NCI-H1092 (cell line): ENCODE measurements at places on chromosomes 3 and 15.

DNA sequence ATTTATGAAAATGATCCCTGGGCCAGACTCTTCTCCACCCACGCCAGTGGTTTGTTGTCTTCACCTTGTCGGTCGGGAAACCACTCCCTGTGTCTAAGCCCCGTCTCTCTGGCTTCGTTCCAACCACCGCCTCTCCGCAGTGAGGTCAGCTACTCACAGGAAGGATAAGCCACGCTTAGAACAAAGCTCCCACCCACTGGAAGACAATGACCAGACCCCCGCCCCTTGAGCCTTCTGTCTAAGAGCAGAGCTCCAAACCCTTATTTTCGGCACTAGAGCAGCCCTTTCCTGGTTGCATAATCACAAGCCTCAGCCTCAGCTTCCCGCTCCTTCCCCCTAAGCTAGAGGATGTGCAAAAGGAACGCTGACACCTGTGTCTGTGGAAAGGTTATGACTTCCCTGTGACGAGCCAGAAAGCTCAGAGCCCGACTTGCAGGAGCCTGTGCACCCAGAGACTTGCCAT is 114.9 kb upstream of the MEF2A start:
- DNase-seq, result no peak

GRCh38 chr3:133152056-133152455 is 113.9 kb downstream of the TMEM108 start:
- peak; percentile 56 for DNase-seq

DNA sequence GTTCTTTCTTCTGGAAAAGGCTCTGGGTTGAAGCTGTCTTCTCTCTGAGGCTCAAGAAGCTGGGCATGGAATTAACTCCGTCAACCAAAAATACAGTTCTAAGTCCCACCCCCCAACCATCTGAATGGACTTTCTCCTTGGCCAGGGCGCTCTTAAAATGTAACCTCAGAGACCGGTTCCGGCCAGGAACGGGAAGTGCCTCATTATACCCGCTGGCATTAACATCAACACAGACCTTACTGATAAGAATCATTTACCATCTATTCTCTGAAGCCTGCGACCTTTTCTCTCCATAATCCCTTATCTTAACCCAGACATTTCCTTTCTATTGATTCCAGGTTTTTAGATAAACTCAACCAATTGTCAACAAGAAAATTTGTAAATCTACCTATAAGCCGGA is 64.7 kb downstream of the ATP1B3 start:
- DNase-seq, result no peak

GRCh38 chr3:132660811-132661070 is 612 bp downstream of the UBA5 start:
- no peak for DNase-seq

DNA sequence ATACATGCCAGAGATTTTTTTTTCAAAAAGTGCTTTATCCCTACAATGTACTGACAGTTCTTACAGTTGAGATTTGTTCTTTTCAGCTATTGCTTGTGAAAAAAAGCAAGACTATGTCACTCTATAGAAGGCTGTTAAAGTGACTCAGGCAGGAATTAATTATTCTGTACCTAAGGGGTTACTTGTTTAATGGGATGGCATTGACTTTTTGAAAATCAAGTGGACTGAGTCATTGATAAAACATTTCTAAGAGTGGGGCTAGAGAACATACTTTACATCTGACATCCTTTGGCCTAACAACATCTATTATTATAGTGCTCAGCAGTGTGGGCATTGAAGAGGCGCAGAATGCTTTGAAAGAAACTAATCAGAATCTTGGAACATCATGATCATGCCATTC is 34.3 kb downstream of the INTS14 start:
- DNase-seq, result no peak

DNA sequence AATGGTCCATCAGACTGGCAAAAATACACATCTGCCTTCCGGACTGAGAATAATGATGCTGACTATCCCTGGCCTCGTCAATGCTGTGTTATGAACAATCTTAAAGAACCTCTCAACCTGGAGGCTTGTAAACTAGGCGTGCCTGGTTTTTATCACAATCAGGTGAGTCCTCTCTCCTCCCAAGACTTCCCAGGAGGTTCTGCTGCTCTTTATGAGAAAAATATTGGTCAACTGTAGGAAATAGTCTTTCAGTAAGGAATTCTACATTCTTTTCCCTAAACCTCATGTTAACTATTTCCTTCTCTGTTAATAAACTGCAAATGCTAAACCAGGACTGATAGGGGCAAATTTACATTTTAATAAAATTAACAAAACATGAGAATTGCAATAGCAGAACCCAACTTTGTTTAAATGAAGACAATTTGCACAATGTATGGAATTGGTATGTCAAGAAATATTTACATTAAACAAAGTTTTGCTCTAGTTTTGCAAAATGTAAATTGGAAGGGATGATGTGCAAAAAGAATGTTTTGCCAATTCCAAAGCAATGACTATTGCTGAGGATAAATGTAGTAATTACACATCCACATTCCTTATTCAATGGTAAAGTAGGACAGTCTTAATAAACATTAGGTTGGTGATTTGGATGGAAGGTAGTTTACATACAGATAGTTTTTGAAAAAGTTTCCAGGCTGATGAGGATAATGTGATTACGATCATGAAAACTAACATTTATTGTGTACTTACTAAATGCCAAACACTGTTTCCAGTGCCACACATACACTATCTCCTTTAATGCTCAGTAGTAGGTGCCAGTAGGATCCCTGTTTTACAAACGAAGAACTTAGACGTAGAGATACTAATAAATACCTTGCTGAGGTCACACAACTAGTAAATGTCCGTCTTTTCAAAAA is 21.1 kb downstream of the UPK1B start:
- no peak for DNase-seq

GRCh38 chr3:186171521-186171920 is 62.6 kb upstream of the ETV5 start:
- no peak for DNase-seq

DNA sequence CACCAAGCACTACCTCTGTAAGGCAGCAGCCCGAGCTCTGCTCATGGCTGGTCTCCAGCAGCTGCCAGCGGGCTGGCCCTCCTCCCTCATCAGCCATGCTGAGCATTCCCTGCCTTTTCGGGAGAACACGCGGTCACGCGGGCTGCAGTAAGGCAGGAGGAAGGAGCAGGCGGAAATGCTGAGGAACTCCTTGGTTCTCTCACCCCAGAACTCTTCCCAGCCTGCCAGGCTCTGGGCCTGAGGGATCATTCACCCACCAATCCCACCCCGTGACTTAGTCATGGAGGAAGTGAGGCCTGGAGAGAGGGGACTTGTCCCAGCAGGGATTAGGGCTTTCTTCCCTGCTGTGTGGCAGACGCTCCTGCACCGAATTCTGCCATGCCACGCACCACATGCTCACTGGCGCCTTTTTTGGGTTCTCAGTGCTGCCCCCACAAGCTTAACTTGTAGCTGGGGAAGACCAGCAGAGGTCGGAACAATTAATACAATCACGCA is 42.9 kb upstream of the RPL32 start:
- no peak for DNase-seq

- no peak for DNase-seq
These were observed 471.1 kb downstream of the SHQ1 start for GRCh38 chr3:72376956-72377710.

GRCh38 chr15:38354315-38354929 is 99.5 kb upstream of the FAM98B start:
- DNase-seq, result peak; percentile 1

GRCh38 chr3:196603683-196604082 is 35.2 kb downstream of the FBXO45 start:
- no peak for DNase-seq

GRCh38 chr3:142095841-142096240 is 53.5 kb downstream of the TFDP2 start:
- no peak for DNase-seq

GRCh38 chr3:177370246-177370822 is 173.1 kb upstream of the TBL1XR1 start:
- no peak for DNase-seq

- no peak for DNase-seq
These were observed 1229.2 kb upstream of the CADM2 start for GRCh38 chr3:83729576-83729975.

- no peak for DNase-seq
These were observed 257.2 kb upstream of the SOX2 start for GRCh38 chr3:181454451-181455027.

DNA sequence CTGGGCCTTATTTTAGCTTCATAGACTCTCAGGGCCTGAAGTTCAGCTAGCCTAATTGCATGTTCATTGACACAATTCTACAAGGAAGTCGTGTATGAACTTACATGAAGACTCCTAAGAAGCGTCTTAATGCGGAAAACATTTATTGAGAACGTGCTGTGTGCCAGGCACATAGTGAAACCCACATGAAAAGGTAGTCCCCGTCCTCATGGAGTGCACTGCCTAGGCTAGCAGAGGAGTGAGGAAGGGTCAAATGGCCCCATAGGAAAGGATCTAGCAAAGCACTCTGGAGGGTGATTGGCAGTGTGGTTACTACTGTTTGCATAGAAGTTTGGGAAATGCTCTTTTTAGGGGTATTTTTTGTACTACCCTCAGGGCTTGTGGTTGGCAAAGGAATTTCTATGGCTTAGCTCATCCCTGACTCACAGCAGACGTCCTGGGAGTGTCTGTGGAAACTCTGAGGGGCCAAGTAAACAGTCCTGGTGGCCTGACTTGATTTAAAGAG is 854 bp upstream of the NPTN start:
- DNase-seq, result no peak

DNA sequence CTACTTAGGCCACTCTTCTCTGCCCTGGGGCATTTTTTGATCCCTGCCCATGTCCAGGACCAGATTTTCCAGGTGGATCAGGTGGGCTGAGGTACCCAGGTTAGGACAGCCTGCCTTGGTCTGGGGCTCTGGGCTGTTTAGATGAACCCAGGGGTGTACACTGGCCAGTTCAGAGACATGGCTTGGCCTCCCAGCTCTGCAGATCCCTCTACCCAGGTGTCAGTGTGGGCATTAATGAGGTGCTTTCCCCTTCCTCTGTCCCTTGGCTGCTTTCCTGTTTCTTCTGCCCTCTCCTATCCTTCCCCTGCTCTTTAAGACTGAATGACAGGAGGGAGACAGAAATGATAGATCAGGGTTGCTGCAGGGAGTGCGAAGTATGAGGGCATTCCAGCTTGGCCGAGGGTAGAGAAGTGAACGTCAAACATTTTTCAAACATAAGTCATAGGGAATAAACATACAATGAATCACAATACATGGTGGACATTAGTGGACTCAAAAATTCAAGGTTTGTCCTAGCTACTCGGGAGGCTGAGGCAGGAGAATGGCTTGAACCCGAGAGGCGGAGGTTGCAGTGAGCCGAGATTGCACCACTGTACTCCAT is 30.5 kb downstream of the RTP1 start:
- DNase-seq, result no peak

DNA sequence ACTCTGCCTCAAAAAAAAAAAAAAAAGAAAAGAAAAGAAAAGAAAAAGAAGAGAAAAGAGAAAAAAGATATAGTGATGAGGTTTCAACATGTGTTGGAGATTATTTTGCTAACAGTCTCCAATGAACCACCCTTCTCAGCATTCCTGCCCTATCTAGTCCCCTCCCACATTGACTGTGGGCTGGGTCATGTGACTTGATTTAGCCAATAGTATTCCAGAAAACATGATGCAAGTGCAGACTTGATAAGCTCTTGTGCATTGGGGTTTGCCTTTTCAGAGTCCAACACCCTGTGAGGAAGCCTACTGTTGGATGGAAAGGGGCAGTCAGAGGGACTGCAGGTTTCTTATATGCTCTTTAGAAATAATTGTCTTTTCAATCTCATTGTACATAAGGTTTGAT is 37.8 kb upstream of the MED12L start:
- no peak for DNase-seq

DNA sequence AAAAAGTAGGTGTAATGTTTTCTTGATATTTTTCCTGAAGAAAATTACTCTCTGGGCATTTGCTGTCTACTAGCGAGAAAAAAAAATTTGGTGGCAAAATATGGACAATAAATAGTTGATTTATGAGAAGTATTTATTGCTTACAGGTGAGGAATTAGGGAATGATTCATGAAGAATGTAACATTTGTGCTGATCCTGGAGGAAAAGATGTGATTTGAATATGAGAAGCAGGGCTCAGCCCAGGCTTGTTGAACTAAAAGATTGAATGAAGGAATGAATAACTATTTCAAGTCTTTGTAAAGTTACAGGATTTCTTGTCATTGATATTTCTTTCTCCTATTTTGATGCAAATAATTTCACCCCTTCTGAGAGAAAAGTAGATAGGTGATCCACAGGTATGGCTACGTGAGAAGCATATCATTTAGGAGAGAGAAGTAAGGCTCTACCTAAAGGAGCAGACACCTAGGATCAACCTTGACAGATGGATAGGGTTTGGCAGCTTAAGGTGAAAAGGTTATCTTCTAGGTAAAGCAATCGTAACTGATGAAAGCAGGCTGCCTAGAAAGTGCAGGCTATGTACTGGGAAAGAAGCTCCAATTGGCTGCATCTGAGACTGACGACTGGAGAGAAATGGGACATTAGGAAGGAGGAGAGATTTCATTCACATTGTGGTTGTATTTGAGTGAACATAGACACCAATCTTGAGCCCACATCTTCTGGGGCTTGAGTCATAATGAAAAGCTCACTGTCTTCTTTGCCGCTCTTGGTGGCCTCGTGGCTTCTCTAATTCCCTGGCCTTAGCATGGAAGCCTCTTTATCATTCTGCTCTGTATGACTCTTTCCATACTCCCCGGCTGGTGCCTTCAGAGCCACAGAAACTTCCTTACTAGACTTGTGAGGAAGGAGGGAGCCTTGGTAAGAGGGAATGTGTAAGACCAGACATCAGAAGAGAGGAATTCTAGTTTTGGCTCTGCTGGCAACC is 106.5 kb downstream of the P3H2 start:
- no peak for DNase-seq

DNA sequence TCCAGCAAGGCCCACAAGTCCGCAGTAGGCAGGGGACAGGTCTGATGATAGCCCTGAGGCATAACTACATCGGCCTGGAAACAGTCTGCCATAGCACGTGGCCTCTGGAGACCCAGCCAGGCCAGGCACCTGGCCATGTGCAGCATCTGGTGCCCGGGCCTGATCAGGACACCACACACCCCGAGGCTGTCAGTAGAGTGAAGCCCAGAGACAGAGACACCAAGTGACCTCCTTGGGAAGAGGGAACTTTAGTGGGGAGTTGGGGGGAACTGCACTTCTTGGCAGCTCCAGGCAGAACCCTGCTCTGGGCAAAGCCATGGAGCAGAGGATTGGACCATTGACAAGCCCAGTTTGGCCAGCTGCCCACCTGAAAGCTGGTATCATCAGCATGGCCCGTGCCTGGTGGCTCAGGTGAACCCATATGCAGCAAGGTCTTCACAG is 1.2 kb downstream of the SHISA5 start:
- DNase-seq, result no peak

DNA sequence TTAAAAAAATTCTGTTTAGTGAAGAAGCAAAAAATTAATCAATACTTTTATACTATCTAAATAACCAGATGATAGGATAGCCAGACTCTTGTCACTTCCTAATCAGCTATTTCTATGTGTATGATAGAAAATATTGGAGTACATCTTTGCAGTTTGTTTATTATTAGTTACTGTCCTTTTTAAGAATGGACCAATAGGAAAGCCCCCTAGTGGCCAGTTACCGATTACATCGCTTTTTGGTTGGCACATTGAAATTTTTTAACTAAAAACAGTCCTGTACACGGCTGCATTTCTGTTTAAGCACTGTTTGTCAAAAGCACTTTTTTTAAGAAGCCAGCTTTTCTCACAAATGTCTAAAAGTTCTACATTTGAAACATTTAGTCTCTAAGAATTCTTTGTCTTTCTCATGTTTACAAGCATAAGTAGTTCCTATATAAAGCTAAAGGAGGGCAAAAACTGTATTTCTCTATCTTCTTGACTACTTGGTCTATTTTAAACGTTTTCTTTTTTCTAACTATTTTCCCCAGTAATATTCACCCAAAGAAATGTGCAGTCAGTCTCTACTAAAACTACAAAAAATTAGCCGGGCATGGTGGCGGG is 253.2 kb upstream of the LRTM1 start:
- no peak for DNase-seq
